ENCODE measurements at places on chromosomes 7 and 10.

- H3K4me3 ChIP-seq, result no peak overlapping the region
- H3K27ac ChIP-seq, result no peak overlapping the region
- peaks cover 14% of the 10 kb centered on the region for H3K27me3 ChIP-seq
- H3K36me3 ChIP-seq, result no peaks in the 10 kb centered on the region
- DNase-seq, result peak; percentile 37
These were observed 28.4 kb upstream of the RET start for GRCh38 chr10:43048301-43049051.

DNA sequence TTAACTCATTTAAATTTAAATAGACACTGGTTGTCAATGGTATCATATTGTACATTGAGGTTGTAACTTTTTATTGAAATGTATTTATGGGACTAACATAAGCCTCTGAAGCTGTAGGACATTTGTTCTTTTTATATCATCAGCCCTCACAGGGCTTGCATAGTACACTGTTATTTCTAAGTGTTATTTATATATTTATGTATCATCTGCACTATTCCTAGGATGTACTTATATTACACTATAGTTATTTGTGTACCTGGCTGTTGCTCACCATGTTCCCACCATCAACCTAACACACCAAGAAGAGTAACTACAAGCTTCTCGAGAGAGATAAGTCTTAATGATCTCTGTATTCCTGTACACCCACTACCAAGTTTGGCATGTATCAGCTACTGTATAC lies 224.7 kb downstream of the PPP1R3A start:
- H3K27ac ChIP-seq, result no peak overlapping the region
- H3K36me3 ChIP-seq, result no peaks in the 10 kb centered on the region
- no peak overlapping the region for H3K4me3 ChIP-seq
- no peaks in the 10 kb centered on the region for H3K4me1 ChIP-seq
- no peak for DNase-seq

DNA sequence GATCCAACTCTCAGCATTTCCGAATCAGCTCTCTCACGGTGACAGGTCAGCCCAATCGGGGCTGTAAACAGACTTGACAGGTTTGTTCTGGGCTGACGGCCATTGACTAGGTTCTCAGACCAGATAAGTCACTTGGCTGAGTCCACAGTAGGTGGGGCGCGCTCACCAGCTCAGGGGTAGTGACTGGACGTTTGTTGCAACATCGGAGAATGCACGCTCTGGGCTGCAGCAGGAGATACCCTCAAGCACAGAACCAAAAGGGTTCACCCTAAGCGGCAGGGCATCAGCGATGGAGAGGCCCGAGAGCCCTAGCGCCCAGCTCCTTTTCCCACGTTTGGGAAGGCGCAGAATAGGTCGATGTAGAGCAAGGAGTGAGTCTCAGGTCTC lies 1.8 kb downstream of the KLLN start:
- H3K4me3 ChIP-seq, result peak overlapping the region; percentile 99
- H3K27me3 ChIP-seq, result no peaks in the 10 kb centered on the region
- H3K27ac ChIP-seq, result peak overlapping the region; percentile 93
- H3K4me1 ChIP-seq, result peaks cover 41% of the 10 kb centered on the region
- peak; percentile 81 for DNase-seq

- H3K4me1 ChIP-seq, result no peaks in the 10 kb centered on the region
- no peaks in the 10 kb centered on the region for H3K27me3 ChIP-seq
- H3K27ac ChIP-seq, result no peak overlapping the region
- no peak overlapping the region for H3K4me3 ChIP-seq
- DNase-seq, result no peak
- H3K36me3 ChIP-seq, result no peaks in the 10 kb centered on the region
These were observed 47.7 kb upstream of the MGAM2 start for GRCh38 chr7:142063551-142064442.

DNA sequence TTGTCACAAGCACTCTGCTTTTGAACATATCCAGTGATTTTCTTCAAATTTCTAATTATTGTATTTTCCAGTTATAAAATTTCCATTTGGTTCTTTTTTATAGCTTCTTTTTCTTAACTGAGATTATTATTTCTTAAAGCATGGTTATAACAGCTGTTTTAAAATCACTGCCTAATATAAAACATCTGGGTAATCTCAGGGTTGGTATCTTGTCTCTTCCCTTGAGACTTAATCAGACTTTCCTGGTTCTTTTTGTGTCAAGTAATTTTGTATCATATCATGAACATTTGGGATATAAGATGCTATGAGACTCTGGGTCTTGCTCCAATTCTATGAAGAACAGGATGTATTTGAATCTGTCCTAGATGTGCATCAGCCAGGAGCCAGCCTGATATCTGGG lies 93.6 kb downstream of the HIBADH start:
- no peak overlapping the region for H3K27ac ChIP-seq
- no peak overlapping the region for H3K4me3 ChIP-seq
- DNase-seq, result no peak
- H3K27me3 ChIP-seq, result peaks cover 2% of the 10 kb centered on the region

- H3K27ac ChIP-seq, result no peak overlapping the region
- DNase-seq, result no peak
- H3K4me3 ChIP-seq, result no peak overlapping the region
- H3K36me3 ChIP-seq, result no peaks in the 10 kb centered on the region
These were observed 64.9 kb downstream of the STEAP1B start for GRCh38 chr7:22435105-22435504.

DNA sequence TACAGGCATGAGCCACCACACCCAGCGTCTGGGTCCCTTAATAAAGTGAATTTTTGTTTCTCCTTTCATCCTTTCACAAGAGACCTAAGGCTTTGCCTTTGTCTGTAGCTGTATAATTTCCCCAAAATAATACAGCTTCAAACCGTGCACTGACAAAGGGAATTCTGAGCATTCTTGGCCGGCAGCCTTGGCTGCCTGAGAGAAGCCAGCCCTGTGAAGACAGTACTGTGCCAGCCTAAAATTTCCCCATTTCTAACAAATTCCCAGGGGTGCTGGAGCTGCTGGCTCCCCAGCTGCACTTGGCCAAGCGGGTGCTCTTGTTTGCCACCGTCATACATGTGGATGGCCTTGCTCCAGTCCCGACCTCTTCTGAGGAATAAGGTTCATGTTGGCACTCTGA lies 106.2 kb downstream of the ZMYND11 start:
- H3K4me3 ChIP-seq, result no peak overlapping the region
- DNase-seq, result no peak
- H3K4me1 ChIP-seq, result peaks cover 9% of the 10 kb centered on the region
- peaks cover under 1% of the 10 kb centered on the region for H3K36me3 ChIP-seq
- no peaks in the 10 kb centered on the region for H3K27me3 ChIP-seq
- no peak overlapping the region for H3K27ac ChIP-seq

- no peaks in the 10 kb centered on the region for H3K4me1 ChIP-seq
These were observed 35.5 kb upstream of the PTPRZ1 start for GRCh38 chr7:121837462-121837861.

GRCh38 chr7:112723416-112723815 lies 66.8 kb downstream of the TMEM168 start:
- H3K4me3 ChIP-seq, result no peak overlapping the region
- no peak for DNase-seq
- peaks cover 30% of the 10 kb centered on the region for H3K27me3 ChIP-seq
- H3K4me1 ChIP-seq, result no peaks in the 10 kb centered on the region

- DNase-seq, result peak; percentile 57
- H3K4me3 ChIP-seq, result no peak overlapping the region
- peaks cover 15% of the 10 kb centered on the region for H3K27me3 ChIP-seq
These were observed 567 bp downstream of the GTF2IRD1 start for GRCh38 chr7:74454021-74454924.

DNA sequence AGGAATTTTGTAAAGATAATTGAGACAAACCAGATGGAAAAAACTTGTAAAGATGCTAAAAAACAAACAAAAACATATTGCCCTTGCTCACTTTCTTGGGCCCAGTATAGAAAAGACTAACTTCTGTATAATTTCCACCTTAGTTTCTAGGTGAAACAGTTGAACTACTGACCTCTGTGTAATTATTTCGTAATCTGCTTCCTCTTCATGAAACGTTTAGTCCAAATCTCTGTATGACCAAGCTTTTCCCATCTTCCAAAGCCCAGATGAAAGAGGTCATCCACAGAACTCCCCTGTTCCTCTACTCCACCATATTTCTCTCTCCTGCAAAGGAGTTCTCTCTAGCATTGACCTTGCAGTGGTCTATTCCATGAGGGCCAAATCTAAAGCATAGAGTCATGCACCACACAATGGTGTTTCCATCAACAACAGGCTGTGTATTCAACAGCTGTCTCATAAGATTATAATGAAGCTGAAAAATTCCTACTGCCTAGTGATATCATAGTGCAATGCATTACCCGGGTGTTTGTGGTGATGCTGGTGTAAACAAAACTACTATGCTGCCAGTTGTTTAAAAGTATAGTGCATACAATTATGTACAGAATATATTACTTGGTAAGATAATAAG lies 647.6 kb downstream of the TNS3 start:
- no peaks in the 10 kb centered on the region for H3K36me3 ChIP-seq
- no peak overlapping the region for H3K4me3 ChIP-seq
- H3K4me1 ChIP-seq, result no peaks in the 10 kb centered on the region
- H3K27me3 ChIP-seq, result no peaks in the 10 kb centered on the region

- H3K27me3 ChIP-seq, result peaks cover 18% of the 10 kb centered on the region
- no peak for DNase-seq
- no peak overlapping the region for H3K27ac ChIP-seq
These were observed 52.0 kb upstream of the FIGNL1 start for GRCh38 chr7:50502001-50502684.

DNA sequence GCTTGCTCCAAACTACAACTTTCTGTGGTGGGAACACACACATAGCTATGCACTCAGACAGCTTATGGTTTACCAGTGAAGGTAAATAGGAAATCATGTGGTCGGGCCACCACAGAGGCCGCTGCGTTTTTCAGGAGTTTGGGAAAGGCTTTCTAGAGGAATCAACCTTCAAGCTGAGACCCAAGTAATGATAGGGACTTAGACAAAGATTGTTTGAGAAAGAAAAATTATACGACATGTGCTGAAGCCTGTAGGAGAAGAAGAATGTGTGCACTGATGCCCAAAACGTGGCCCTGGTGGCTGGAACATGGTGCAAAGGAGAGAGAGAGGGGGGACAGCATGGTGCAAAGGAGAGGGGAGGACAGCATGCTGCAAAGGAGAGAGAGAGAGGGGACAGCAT lies 61.2 kb upstream of the VIPR2 start:
- no peak overlapping the region for H3K4me3 ChIP-seq
- no peaks in the 10 kb centered on the region for H3K27me3 ChIP-seq
- H3K4me1 ChIP-seq, result peaks cover 4% of the 10 kb centered on the region
- H3K27ac ChIP-seq, result no peak overlapping the region

GRCh38 chr10:87578160-87578841 lies 73.6 kb downstream of the MINPP1 start:
- H3K4me3 ChIP-seq, result no peak overlapping the region
- H3K27me3 ChIP-seq, result peaks cover 16% of the 10 kb centered on the region
- no peak overlapping the region for H3K27ac ChIP-seq
- DNase-seq, result no peak
- H3K4me1 ChIP-seq, result no peaks in the 10 kb centered on the region

DNA sequence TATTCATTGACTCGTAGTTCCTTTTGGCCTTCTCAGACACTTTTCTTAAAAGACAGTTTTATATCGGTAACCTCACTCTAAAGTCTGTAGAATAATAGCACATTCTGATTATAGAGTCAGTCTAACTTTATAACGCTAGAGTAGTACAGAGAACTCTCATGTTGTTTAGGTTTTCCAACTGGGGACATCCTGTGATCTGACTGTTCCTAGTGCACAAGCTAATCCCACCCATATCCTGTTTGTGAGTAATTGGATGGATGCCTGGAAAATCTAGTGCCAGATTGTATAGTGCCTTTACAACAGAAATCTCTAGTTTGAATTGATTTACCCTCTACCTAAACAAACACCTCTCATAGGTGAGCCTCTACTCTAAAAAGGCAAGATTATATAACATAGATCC lies 107.4 kb downstream of the ZEB1 start:
- no peaks in the 10 kb centered on the region for H3K27me3 ChIP-seq
- no peak overlapping the region for H3K4me3 ChIP-seq
- DNase-seq, result no peak
- peaks cover 6% of the 10 kb centered on the region for H3K36me3 ChIP-seq
- H3K4me1 ChIP-seq, result peaks cover 6% of the 10 kb centered on the region
- no peak overlapping the region for H3K27ac ChIP-seq

- no peak for DNase-seq
- H3K4me3 ChIP-seq, result no peak overlapping the region
- no peaks in the 10 kb centered on the region for H3K4me1 ChIP-seq
- H3K36me3 ChIP-seq, result no peaks in the 10 kb centered on the region
These were observed 80.8 kb downstream of the VWDE start for GRCh38 chr7:12322903-12323300.

DNA sequence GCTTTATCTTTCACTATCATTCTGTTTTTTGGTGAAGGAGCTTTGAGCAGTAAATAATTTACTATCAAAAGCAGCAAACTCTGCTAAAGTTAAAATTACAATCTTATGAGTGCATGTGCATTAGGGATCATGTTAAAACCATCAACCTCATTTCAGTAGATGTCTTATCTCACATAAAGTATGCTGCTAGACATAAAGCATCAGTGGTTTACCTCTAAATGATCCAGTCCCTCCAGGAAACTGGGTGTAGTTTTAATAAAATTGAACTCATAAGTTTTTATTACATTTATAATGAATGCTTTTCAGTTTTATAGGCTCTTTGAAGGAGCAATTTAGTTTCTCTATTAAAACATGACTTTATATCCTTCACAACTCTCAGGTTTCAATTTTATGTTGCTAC lies 108.7 kb downstream of the LRRN3 start:
- no peak for DNase-seq
- no peak overlapping the region for H3K27ac ChIP-seq
- peaks cover 12% of the 10 kb centered on the region for H3K36me3 ChIP-seq

GRCh38 chr7:103987451-103987850 lies 2.0 kb downstream of the RELN start:
- no peaks in the 10 kb centered on the region for H3K4me1 ChIP-seq
- no peak for DNase-seq
- no peak overlapping the region for H3K4me3 ChIP-seq

DNA sequence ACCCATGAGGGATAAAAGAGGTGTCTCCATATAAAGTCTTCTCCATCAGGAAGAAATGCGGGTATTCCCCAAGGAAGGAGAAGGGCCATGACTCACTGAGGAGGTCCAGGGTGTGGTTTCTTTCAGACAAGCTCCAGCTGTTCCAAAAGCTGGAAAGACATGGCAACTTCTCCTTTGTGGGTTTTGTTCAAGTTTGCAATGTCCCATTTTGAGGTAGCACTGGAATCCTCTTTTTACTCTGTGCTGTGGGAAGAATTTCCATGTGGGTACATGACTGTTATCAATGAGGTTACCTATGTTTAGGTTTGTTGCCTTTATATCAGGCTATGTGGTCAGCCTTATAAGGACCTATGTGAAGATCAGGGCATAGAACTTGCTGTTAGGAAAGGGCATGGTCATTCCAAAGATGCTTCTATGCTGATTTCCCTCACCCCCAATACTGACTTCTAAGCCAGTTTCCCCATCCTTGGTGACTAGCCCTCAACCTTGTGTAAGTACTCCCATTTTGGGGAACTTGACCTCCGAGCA lies 697.5 kb downstream of the INHBA start:
- DNase-seq, result no peak
- H3K27me3 ChIP-seq, result no peaks in the 10 kb centered on the region
- H3K36me3 ChIP-seq, result no peaks in the 10 kb centered on the region
- no peak overlapping the region for H3K27ac ChIP-seq
- no peak overlapping the region for H3K4me3 ChIP-seq

GRCh38 chr7:149196151-149196704 lies 882 bp downstream of the ZNF282 start:
- peak overlapping the region; percentile 90 for H3K27ac ChIP-seq
- H3K4me3 ChIP-seq, result peak overlapping the region; percentile 90
- peaks cover 48% of the 10 kb centered on the region for H3K4me1 ChIP-seq
- no peak for DNase-seq
- H3K36me3 ChIP-seq, result peaks cover 24% of the 10 kb centered on the region
